ENCODE measurements at places on chromosomes 4 and X.

DNA sequence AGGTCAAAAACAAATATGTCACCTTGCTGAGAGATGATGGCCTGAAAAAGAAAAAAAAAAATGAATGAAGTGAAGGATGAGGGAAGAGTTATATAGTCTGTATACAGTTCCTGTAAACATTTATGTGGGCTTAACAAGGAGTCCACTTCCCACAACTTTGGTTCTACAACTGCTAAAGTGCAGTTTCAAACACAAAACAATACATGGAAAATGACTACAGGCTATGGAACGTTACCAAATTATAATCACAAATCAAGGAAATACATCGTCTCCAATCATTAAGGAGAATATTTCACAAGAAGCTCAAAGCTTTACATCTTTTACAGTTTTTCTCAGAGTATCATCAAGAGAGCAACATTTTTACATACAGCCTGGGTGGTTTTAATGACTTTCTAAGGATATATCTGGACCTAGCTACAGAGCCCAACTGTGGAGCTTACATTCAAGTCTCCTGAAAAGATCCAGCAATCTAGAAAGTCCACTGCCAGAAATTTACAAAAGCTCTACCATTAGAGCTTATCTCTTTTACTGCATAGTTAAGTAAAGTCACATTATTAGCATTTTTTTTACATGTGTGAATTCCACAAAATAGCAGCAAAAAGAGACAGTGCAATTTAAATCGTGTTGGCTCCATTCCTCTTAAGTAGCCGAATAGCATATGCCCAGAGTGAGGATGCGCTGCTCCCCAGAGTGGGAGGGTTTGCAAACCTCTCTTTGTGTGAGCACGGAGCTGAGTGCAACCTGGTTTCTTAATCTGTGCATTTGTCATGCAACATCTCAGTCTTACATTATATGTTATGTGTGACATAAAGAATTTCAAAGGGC is 128.3 kb downstream of the MANBA start:
- no peak for DNase-seq

DNA sequence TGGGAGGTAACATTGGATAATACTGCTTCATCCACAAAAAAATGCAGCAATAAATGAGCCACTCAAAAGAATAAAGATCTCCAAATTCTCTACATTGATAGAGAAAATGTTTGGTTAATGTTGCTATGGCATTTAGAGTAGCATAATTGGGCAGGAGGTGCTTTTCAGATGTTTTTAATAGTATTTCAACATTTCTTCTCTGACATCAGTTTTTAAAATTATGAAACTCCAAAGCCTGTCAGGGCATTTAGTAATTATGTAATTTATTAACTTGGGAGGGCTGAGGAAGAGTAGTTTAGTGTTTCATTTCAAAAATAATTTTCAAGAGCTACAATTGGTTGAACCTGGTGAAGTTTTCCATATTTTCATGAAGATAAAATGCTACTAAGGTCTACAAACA is 211.3 kb upstream of the INTU start:
- DNase-seq = no peak

DNA sequence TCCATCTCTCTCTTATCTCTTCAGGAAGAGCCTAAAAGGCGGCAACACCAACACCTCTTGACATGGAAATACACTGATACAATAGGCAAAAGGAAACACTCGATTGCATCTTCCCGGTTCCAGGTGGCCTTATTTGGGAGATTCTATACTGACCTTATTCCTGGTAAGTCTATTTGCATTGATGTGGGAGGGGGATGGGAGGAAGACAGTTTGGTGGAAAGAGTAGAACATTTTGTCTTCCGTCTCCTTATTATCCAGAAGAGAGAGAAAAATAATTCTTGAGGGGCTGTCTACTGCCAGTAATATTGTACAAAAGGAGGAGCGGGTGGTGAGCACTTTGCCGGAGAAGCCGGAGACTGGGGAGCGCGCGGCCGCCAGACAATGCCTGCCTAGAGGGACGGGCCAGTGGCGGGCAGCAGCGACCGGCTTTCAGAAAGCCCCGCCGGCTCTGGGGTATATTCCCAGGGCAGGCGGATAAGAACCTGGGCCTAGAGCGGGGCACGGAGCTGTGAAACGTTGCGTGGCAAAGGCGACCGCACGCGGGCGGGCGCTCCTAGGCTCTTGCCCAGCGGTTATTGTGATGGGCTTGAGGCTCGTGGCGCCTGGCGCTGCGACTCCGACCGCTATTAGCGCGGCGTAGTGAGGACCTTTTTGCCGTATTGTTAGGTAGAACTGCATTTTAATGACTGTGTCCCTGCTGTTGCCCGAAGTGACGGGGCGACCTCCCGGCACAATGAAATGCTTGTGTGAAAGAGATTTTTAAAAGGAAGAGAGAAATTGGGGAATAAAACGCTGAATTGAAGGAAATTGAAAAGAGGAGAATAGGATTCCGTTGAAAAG is 518 bp downstream of the PRDM8 start:
- peak; percentile 15 for DNase-seq

GRCh38 chr4:37160653-37161052 is 83.9 kb upstream of the NWD2 start:
- DNase-seq = no peak

DNA sequence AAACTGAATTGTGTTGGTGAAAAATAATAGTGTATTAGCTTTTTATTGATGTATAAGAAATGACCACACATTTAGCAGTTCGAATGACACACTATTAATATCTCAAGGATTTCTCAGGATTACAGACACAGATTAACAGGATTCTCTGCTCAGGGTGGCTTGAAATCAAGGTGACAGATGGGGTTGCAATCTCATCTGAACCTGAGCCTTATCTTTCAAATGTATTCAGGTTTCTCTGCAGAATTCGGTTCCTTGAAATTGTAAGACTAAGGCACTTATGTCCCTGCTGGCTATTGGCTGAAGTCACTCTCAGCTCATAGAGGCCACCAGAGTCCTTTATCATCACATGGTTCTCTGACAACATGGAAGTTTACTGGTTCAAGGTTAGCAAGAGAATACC is 1780.1 kb downstream of the ARAP2 start:
- DNase-seq = no peak

DNA sequence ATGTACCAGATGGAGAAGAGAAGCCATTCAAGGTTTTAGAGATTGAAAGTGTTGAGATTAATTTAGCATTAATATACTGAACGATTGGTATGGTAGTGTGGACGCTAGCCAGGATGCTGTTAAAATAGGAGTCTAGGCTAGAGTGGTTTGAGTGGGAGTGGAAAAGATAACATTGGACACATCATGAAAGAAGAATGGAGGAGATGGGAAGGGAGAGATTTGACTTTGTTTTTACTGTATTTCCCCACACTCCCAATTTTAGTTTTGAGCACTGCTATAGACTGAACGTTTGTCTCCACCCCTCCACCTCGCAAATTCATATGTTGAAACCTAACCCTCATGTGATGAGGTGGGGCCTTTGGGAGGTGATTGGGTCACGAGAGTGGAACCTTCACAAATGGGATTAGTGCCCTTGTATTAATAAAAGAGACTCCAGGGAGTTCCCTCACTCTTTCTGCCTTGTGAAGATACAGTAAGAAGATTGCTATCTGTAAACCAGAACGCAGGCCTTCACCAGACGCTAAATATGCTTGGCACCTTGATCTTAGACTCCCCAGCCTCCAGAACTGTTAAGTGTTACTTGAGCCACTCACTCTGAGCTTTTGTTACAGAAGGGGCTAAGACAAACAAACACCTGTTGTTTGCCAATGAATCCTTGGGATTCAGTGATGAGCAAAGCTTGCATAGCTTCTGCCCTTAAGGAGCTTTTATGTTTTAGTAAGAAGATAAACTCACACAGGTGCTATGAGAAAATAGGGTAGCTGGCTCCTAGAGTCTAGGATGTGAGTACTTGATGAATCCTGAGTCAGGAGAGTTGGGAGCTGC is 25.8 kb downstream of the USP9X start:
- DNase-seq = no peak
